AG09309 (cell line): ENCODE measurements at places on chromosomes 5 and 9.
A peak's percentile ranks its signal among the peaks of the same experiment; 100 is the strongest.

GRCh38 chr5:85813146-85813545 is 804.6 kb upstream of the COX7C start:
- no peak for DNase-seq

DNA sequence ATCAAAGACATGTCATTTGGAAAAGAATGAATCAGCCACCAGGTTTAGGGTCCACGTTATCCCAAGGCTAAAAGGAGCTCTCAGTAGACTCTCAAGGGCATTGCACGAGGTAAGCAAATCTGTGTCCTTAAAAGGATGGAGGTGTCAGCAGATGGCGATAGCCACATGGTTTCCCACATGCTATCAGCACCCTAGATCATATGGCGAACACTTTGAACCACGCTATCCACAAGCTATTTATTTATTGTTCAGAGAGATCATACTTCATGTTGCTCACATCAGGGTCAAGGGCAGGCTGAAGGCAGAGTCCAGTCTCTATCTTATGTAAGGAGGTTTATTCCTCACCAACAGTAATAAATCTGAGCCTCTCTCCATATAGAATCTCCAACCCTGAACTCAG is 43.7 kb downstream of the CDH6 start:
- no peak for DNase-seq

- DNase-seq: no peak
Measured at GRCh38 chr9:22483528-22484070, 37.0 kb downstream of the DMRTA1 start.

DNA sequence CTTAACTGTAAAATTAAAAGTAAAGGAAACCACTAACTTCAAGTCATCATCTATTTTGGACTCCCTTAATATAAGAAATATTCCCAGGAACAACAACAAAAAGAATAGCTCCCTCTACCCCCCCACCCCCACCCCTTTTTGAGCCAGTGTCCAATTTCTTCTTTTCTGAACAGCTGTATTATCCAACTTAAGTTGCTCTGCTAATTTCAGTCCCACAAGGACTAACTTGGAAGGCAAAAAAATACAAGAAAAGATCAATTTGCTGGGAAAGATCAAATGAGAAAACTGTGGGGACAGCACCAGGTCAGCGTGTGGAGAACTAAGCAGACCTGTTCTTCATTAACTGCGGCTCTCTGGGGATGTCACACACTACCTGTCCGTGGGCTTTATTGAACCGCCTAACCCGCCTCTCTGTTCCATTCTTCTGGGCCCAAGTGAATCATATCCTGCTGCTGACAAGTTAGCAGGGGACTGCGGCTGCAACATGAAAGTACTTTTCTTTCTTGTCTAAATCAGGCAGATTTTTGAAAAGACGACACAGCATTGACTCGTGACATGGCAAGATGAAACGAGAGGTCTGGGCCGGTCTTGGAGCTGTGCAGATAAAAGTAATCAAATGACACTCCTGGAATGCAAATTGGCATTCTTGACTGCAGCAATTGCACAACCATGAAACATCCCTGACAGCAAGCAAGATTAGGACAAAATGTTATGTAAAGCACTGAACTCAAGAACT is 2.7 kb downstream of the BNC2 start:
- no peak for DNase-seq

DNA sequence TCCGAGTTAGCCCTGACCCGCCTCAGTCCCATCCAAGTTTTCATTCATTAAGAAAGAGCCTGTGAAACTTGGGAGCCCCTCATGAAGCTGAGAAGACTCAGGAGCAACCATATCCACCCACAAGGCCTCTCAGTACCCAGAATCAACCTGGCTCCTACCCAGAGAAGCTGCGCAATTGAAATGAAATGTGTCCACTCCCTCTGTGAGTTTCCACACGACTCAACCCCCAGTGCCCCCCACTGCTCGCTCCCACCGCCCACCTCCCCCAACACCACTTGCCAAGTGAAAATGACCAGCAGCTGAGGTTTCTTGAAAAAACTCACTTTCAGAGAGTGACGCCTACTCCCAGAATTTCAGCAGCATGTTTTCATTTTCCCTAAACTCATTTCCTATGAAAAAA is 104.6 kb downstream of the CDK5RAP2 start:
- DNase-seq: peak; percentile 86

- DNase-seq: no peak
Measured at GRCh38 chr5:167785901-167786300, 505.5 kb upstream of the WWC1 start.

GRCh38 chr5:77852068-77852513 is 76.0 kb upstream of the TBCA start:
- no peak for DNase-seq

DNA sequence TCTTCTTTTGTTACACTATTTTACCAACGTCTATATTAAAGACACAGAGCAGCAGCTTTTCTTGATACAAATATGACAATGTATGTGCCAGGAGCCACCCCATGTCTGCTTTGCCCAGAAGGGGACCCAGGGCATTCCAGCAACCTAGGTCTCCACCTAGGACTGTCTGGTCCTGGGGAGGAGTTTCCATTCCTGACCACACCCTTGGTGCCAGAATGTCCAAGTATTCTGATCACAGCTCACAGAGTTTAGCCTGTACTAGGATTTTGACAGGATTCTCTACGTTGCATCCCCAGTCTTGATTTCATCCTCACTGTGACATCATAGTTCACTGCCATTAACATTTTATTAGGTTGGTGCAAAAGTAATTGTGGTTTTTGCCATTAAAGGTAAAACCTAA is 224.7 kb downstream of the SREK1 start:
- DNase-seq: no peak

DNA sequence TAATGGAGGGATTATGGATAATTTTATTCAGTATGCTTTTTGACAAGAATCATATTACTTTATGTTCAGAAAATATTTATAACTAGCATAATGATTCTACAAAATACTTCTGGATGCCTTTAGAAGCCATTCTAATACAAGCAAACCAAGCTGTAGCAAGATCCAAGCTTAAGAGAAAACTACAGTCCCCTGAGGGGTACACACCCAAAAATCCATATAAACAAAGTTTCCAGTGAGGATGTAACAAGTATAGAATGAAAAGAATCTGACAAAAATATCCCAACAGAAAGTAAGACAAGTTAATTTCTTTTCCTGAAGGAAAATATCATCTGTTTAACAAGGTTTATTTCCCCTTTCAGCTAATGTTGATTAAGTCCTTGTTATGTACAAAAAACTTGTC is 53.9 kb downstream of the MLLT3 start:
- DNase-seq: no peak

DNA sequence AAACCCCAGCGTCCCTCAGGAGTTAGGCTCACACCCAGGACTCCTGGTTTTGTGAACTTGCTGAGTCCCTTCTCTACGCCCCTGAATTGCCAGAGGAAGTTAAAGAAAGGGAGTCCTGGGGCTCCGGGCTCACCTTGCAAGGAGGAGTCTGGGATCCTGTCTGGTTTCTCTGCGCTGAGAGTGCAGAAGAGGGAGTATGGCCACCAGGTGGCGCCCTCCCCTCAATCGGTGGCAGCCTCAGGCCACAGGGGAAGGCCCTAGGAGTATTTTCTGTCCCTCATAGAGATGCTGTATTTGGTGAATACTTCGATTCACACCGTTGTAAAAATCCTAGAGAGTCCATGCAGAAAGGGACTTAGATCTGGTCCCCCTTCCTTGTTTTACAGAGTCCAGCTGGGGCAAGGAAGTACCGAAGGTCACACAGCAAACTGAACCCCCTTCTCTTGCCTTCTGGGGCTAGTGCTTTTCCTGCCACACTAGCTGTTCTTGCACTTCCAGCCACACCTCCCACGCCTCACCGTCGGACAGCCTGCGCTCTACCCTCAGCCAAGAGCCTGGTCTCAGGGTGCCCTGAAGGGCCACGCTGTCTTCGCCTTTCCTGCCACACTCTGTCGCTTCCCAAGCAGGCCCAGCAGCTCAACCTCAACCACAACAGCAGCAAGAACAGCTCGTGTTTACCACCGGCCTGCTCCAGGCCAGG is 10.2 kb downstream of the HAND1 start:
- peak; percentile 34 for DNase-seq

GRCh38 chr9:4420351-4420750 is 69.9 kb upstream of the SLC1A1 start:
- no peak for DNase-seq

DNA sequence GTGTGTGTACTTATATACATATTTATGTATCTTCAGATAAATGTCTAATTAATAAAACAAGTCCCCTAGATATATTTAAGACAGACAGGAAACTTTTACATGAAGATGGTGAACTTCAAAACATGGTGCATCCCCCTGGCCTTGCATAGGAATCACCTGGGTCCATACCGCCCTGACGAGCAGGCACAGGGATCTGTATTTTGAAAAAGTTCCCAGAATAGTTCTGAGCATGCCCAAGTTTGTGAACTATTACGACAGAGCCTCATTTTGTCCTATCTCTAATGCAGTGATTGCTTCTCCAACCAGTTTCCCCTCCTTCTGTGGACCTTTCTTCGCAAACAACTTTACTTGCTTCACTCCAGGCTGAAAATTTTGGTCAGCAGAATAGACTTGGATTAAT is 98.1 kb downstream of the APBA1 start:
- no peak for DNase-seq

GRCh38 chr9:90881648-90882047 is 80.0 kb downstream of the SYK start:
- no peak for DNase-seq

DNA sequence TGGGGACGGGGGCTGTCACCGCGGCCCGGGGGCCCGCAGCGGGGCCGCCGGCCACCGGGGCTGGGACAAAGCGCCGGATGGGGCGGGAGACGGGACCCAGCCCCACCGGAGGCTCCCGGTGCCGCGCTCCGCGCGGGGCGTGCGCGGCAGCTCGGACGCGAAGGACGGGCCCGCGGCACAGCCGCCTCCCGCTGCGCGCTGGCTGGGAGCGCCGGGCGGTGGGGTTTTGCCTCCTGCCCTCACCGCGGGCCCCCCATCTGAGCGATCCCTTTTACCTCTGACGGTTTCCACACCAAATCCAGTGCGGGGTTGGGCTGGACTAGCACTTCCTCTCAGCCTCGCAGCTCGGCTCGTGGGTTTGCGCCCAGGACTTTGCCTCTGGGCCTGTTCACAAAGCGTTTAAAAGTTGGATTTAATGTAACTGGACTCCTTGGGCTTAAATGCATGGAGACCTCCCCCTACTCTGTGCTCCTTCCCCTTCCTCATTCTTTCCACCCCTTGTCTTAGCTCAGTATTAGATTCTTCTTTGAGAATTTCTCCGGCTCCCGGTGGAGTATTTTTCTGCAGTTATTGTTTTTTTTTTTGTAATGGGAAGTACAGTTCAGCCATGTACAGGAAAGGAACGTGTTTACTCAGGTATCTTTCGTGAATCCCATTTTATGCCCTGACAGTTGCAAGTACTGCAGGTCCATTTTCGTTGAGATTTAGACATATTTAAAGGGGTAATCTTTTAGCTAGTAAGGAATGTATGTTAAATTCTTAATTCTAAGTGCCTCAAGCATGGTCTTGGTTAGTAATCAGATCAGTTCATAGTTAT is 691 bp downstream of the FCHO2 start:
- no peak for DNase-seq

DNA sequence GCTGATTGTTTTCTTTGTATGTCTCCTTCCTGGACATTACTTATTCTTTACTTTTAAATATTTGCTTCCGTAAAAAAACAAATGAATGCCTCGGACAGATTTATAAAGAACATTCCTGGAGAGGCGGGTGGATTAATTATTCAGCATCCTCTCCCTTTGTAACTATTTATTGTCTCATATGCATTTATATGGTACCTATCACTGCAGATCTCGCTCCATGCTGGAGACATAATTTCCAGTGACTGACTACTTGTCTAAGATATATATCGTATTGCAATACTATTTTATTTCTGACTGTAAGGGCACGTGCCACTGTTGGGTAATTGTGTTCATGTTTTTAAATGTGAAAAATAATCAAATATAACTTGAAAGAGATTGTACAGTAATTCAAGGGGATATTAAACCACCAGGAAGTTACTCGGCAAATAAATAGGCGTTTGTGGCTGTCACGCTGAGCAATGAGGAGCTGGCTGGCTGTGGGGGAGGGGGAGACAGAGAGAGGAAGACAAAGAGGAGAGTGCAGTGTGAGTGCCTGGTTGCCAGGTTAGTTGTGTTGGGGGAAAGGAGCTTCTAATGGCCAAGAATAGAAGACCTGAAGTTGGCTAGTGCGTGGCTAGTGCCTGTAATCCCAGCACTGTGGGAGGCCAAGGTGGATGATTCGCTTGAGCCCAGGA is 131.8 kb upstream of the GABRP start:
- no peak for DNase-seq
